ENCODE measurements at places on chromosomes 16 and 17. TPM values are rescaled to one million over a fixed set of nuclear protein-coding genes. Genes with fewer than 3 reads are reported as not detected.

Gene GNAO1
- total RNA-seq = 12.7 TPM

Gene IQCK
- total RNA-seq = 23.7 TPM

Gene HP
- 27.5 TPM for total RNA-seq

Gene CMTM2
- not detected for total RNA-seq

Gene TNP2
- total RNA-seq = not detected
